ENCODE measurements at places on chromosomes 5 and 9. TPM values are rescaled to one million over a fixed set of nuclear protein-coding genes. Genes with fewer than 3 reads are reported as not detected.

Gene PCDHA9
- total RNA-seq, result 0.49 TPM

Gene NEUROG1
- total RNA-seq, result not detected

Gene STC2
- 10.2 TPM for total RNA-seq

Gene C8G
- total RNA-seq, result 2.1 TPM

GRCh38 chr5:123647066-123647465 is 135.1 kb downstream of the CSNK1G3 start:
- H3K27ac ChIP-seq, result no peak overlapping the region
- DNase-seq, result no peak
- H3K27me3 ChIP-seq, result no peaks in the 10 kb centered on the region
- no peaks in the 10 kb centered on the region for H3K4me1 ChIP-seq
- H3K4me3 ChIP-seq, result no peak overlapping the region

GRCh38 chr5:16934123-16934522 is 2.0 kb downstream of the MYO10 start:
- H3K4me3 ChIP-seq, result peak overlapping the region; percentile 47
- DNase-seq, result peak; percentile 87
- no peaks in the 10 kb centered on the region for H3K27me3 ChIP-seq
- no peak overlapping the region for H3K27ac ChIP-seq

DNA sequence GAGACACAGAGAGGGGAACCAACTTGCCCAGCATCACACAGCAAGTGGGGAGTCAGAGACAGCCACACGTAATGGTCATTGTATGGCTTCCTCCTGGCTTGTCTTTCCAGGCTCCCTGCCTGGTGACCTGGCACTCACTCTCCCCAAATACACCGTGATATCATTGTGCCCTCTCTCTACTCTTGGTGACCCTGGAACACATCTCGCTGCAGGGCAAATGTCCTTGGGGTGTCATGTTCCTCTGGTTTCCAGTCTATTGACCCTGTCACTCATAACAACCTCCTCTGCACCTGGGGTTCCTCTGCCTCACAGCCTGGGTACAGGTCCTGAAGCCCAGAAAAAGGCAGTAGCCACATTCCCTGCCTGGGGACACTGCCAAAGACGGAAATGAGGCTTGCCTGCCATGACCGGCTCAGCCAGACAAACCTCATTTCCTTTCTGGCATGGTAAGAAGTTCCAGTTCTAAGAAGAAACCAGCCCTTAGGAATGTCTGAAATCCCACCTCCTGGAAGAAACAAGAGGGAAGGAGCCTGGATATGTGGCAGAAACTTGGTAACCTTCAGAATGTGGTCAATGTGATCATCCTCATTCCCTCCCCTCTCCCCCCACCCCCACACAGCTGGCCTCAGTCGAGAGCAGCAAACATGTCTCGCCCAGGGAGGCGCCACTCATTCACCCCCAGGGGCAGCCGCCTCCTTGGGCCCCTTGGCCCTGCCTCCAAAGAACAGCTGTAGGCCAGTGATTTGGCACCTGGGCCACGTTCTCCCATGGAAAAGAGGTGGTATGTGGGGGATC is 30.6 kb upstream of the SMU1 start:
- DNase-seq, result peak; percentile 76

- peak; percentile 100 for DNase-seq
- no peaks in the 10 kb centered on the region for H3K36me3 ChIP-seq
- H3K4me1 ChIP-seq, result peaks cover 14% of the 10 kb centered on the region
- no peaks in the 10 kb centered on the region for H3K27me3 ChIP-seq
Measured at GRCh38 chr9:81826517-81826906, 101.7 kb upstream of the SPATA31D4 start.

- peak; percentile 21 for DNase-seq
- H3K27ac ChIP-seq, result no peak overlapping the region
- peak overlapping the region; percentile 86 for H3K4me3 ChIP-seq
- H3K4me1 ChIP-seq, result peaks cover 13% of the 10 kb centered on the region
- no peaks in the 10 kb centered on the region for H3K36me3 ChIP-seq
Measured at GRCh38 chr5:96663608-96664007, 1.4 kb downstream of the CAST start.

- no peaks in the 10 kb centered on the region for H3K36me3 ChIP-seq
- H3K27me3 ChIP-seq, result no peaks in the 10 kb centered on the region
- no peak overlapping the region for H3K4me3 ChIP-seq
- no peak overlapping the region for H3K27ac ChIP-seq
Measured at GRCh38 chr5:407801-408268, 35.1 kb upstream of the EXOC3 start.

DNA sequence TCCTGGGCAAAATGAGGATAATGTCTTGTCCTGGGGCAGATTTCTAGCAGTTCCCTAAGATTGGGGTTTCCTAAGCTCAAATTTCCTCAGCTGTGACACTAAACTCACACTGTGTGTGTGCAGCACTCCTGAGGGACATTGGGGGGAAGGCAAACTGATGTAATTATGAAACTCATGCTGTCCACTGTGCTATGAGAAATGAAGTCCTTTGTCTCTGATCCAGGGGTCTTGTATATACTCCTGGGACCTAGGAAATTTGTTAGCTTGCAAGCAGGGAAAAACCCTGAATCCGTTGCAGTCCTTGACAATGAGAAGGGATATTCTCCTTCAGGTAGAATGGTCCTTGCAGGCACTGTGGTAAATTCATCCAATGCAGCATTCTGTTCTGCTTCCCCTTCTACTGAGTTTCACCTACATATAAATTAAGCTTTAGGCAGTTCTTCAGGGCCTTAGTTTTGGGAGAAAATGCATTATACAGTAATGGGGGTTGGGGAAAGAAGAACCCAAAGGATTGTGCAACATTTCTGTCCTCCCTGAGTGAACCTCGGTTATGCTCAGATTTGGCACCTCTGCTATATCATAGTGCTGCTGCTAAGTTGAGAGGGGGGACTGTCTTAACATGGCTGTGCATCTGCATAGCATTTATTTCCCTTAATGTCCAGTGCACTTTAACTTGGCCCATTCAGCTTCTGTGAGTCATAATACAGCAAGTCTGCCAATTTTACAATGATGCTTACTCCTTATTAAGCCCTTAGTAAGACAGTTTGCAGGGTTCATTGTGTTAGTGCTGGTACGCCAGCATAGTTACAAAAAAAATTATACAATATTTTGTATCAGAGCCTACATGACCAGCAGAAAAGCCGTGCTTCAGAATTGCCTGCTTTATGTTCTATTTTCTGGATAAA is 80.2 kb downstream of the PJA2 start:
- H3K27me3 ChIP-seq, result no peaks in the 10 kb centered on the region
- no peak overlapping the region for H3K4me3 ChIP-seq
- H3K27ac ChIP-seq, result no peak overlapping the region
- peaks cover 5% of the 10 kb centered on the region for H3K36me3 ChIP-seq
- peak; percentile 58 for DNase-seq

DNA sequence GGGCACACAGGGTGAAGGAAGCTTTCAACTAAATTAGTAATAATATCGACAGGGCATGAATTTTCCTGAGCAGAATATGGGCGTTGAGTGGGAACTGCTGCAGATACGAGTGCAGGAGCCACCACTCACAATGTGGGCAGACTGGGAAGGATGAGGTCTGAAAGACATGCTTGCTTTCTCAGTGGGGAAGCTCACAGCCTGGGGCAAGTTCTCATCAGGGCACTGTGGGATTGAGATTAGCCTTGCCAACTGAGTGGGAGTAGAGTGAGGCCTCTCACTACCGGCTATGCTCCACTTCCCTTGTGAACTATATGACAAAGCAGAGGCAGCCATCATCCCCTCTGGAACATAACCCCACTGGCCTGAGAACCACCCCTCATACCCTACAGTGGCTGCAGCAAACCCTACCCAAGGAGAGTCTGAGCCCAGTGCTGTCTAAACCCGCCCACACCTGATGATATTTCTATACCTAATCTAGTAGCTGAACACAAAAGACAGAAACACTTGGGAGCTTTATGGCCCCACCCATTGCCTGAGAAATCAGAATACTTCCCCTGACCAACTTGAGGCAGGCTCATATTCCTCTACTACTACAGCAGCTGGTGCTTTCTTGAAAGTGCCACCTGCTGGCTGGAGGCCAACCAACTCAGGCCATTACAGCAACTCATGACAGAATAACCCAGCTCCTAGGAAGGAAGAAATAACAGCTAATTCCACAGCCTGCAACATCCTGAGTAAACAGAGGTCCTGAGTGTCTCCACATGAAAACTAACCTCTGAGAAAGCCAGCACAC is 173.7 kb upstream of the SPEF2 start:
- H3K27ac ChIP-seq, result no peak overlapping the region
- no peaks in the 10 kb centered on the region for H3K4me1 ChIP-seq
- H3K27me3 ChIP-seq, result no peaks in the 10 kb centered on the region
- no peaks in the 10 kb centered on the region for H3K36me3 ChIP-seq
- no peak overlapping the region for H3K4me3 ChIP-seq

DNA sequence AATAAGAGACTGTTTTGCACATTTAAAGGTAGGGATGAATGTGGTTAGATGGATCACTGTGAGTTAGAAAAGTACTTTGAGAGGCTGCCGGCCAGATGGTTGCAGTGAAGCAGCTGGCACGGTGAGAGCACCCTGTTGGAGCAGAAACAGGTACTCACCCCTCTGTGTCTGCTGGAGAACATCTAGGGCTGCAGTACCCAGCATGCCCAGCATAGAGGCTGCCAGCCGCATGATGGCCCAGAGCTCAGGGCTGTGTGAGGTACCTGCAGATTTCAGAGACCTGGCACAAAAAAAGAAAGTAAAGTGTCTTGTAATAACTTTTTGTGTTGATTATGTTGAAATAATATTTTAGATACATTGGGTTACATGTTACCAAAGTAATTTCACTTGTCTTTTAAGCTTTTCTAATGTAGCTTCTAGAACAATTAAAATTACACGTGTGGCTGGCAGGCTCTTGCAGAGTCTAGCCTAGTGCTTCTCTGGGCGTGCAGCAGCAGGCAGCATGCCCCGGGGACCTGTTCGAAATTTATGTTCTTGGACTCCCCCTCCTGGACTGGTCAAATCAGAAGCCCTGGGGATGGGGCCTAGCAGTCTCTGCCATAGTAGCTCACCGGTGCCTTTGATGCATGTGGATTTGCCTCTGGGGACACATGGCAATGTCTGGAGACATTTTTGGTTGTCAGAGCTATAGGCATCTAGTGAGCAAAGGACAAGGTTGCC is 11.1 kb downstream of the WDR5 start:
- no peaks in the 10 kb centered on the region for H3K4me1 ChIP-seq
- H3K4me3 ChIP-seq, result no peak overlapping the region
- H3K36me3 ChIP-seq, result peaks cover 17% of the 10 kb centered on the region
- H3K27ac ChIP-seq, result no peak overlapping the region
- no peak for DNase-seq
